ENCODE measurements at places on chromosomes 12 and 14.

DNA sequence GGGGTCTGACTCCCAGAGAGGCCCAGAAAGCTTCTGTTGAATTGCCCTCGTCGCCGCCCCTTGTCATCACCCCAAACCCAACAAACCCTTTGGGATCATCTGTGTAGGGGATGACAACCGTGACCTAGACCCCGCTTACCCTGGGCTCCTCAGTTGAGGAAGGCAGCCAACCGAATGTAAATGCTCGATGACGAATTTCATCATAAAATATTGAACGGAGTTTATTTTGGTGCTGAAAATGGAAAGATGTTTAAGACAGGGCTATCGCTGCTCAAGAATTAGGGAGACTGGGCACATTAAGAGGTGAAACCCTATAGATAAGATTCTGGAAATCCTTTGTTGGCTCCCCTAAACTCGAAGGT is 512 bp downstream of the ACTR10 start:
- DNase-seq = no peak

DNA sequence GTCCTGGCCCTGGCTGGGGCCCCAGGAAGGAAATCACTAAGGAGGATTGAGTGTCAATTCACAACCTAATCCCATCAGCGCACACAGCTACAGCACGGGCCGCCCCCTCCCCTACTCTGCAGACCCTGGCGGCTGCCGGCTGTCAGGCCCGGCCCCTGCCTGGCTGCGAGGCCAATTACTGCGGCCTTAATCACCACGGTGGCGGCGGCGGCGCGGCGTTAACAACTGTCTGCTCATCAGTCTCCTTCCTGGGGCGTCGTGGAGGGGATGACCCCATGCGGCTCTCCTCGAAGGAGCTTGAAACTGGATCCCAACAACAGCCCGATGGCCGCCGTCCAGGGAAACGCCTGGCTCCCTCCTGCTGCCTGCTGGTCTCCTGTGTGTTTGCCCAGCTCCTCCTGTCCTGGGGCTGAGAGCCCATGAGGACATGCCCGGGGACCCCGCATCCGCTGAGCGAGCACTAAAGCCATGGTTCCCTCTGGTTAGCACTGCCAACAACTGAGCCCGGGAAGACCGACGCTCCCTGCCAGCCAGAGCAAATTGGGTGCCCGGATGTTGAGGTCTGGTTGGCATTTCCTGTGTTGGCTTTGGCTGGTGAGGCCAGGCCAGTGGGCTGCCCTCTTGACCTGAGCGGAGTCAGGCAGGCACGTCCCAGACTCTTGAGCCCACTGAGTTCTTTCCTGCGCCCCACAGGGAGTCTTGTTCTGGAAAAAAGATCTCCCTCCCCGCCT is 21.8 kb upstream of the EIF2B2 start:
- no peak for DNase-seq

- DNase-seq = no peak
These were observed 35.7 kb upstream of the EML1 start for GRCh38 chr14:99757331-99758070.

- DNase-seq = no peak
These were observed 318.2 kb downstream of the TMEM117 start for GRCh38 chr12:44154128-44154527.
